ENCODE measurements at places on chromosomes 1 and 21.

DNA sequence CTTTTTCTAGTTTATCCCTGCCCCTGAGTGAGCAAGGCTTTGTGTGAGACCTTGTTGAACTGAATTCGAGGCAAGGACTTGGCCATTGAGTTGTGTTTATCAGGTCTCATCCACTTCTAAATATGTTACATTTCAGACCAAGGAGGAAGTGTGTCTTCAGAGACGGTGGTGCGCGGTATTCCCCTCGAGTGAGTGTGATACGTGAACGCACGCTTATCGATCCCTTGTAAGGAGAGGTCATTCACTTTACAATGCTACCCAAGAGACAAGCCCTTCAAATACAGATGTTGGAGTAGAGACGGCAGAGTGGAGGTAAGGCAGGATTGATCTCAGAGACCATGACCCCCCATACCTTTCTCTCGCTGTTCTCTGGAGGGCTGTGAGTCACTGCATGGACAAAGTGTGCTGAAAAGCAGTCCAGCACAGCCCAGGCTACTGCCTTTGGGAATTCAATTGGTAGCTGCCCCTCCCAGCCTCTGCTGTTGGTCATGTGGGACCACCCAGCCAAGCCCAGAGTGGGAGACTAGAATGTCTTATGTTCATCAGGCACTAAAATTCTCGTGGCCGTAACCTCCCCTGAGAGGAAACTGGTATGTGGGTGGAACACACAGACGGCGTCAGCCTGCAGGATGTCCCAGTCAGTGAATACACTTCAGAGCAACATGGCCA is 16.3 kb upstream of the MTARC1 start:
- no peak for DNase-seq

GRCh38 chr1:226766565-226766964 is 27.5 kb upstream of the ITPKB start:
- no peak for DNase-seq

- no peak for DNase-seq
Measured at GRCh38 chr1:227885648-227886502, 61.9 kb downstream of the WNT9A start.

- DNase-seq, result no peak
Measured at GRCh38 chr1:40391688-40392145, 18.2 kb downstream of the SMAP2 start.

Measured in T follicular helper cell (primary cell).